ENCODE measurements at places on chromosomes 16 and 17. TPM values are rescaled to one million over a fixed set of nuclear protein-coding genes. Genes with fewer than 3 reads are reported as not detected.

- no peak for DNase-seq
Measured at GRCh38 chr16:72723781-72724180, 324.1 kb downstream of the ZFHX3 start.

DNA sequence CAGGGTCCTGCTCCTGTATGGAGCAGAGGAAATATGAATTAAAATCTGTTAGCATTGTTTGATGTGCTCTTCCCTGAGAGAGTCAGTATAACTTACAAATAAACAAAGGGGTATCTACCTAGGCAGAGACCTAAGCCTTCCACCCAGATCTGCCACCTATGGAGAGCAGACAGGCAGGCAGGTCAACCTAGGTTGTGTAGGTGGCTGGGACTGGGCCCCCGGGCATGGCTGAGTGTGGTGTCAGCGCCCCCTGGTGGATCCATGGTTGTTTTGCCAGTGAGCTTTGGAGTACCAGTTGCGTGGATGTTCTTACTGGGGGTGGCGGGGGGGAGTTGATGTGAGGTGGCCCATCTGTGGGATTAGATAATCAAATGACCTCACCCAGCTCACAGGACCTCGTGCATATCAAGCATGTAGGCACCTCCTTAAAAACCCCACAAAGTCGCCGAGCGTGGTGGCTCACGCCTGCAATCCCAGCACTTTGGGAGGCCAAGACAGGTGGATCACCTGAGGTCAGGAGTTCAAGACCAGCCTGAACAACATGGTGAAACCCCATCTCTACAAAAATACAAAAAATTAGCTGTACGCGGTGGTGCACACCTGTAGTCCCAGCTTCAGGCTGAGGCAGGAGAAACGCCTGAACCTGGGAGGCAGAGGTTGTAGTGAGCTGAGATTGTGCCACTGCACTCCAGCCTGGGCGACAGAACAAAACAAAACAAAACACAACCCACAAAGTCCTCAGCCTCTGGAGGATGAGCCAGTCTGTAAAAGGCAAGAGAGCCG, 17.6 kb downstream of the DUS2 start:
- peak; percentile 93 for DNase-seq

The RNFT1 gene
- 12.4 TPM for total RNA-seq

The KRTAP3-2 gene
- total RNA-seq: not detected

The GPR179 gene
- 0.16 TPM for total RNA-seq

Data from cardiac septum (tissue), 1 donor.